ENCODE measurements at places on chromosomes 7 and 10.
A peak's percentile ranks its signal among the peaks of the same experiment; 100 is the strongest.

GRCh38 chr10:72611783-72612182 is 14.1 kb downstream of the MICU1 start:
- no peak for DNase-seq

DNA sequence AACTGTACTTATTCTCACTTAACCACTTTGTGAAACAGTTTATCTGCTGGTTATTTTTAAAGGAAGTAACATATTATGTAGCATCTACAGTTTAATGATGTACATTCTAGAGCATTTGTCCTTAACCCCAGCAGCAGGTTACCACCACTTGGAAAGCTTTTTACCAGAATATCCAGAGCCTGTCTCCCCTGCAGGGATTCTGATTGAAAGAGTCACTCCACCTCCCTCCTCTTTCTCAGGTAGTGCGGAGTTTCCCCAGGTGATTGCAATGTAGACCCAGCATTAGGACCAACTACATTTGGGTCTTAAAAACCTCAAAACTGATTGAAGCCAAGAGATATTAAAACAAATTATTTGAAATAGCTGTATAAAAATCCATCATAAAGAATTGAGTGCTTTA is 53.1 kb downstream of the NRG3 start:
- DNase-seq = no peak

DNA sequence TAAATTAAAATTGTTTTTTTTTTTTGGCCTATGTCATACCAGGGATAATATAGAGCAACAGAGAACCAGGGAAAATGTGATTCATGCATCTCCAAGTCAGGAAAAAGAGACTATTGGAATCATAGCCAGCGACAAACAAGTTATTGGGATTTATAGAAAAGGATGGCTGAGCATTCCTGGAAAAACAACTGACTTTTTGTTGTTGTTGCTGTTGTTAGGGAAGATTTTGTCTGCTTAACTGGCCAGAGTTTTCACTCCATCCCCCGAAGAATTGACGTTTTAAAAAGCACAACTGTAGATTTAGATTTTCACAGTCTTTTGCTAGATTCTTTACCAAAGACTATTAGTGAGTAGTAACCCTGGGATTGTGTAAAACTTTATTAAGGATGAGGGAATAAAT is 112.4 kb downstream of the TBXAS1 start:
- DNase-seq = no peak

GRCh38 chr7:71272509-71273490 is 140.9 kb downstream of the GALNT17 start:
- DNase-seq = no peak

- DNase-seq = no peak
These were observed 17.1 kb upstream of the ARPC1A start for GRCh38 chr7:99308461-99309074.

GRCh38 chr7:84039432-84039831 is 155.2 kb downstream of the SEMA3A start:
- DNase-seq = no peak

- DNase-seq = no peak
These were observed 309.9 kb upstream of the IGFBP3 start for GRCh38 chr7:46230990-46231305.

GRCh38 chr10:119139464-119140067 is 25.9 kb downstream of the SFXN4 start:
- DNase-seq = no peak

GRCh38 chr7:51477323-51477722 is 160.7 kb upstream of the COBL start:
- DNase-seq = no peak

DNA sequence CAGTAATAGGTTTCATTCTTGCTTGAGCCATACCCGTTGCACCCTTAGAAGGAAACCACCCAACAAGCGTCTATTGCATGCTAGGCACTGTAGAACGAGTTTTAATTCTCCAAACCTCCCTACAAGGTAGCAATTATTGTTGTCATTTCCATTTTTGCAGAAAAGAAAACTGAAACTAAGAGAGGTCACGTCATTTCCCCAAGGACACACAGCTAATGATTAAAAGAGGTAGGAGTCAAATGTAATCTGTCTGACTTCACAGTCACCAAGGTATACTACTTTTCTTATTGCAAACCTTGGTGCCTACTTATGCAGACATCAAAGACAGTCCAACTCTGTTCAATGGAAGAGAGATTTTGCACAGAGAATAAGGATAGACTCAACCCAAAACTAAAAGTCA is 49.1 kb upstream of the C1QL3 start:
- DNase-seq = no peak

GRCh38 chr7:123198668-123199652 is 809 bp downstream of the SLC13A1 start:
- no peak for DNase-seq

GRCh38 chr10:128766915-128767314 is 640.7 kb upstream of the MKI67 start:
- no peak for DNase-seq

DNA sequence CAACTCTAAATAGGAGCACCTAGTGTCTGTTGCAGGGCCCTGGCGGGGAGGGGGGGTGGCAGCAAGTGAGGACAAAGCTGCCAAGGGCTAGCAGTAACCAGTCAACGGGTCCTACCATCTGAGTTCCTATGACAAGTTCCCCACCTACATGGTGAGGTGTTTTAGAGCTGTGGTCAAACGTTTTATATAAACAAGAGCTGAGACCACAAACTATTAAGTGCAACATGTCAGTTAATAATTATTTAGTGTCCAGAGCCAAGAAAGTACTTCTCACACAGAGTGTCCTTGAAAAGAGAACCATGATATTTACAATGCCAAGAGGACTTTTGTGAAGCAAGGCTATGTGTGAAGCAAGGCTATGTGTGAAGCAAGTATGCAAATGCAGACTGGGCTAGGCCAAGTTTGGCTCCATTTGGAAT is 434.7 kb downstream of the TNS3 start:
- peak; percentile 88 for DNase-seq

DNA sequence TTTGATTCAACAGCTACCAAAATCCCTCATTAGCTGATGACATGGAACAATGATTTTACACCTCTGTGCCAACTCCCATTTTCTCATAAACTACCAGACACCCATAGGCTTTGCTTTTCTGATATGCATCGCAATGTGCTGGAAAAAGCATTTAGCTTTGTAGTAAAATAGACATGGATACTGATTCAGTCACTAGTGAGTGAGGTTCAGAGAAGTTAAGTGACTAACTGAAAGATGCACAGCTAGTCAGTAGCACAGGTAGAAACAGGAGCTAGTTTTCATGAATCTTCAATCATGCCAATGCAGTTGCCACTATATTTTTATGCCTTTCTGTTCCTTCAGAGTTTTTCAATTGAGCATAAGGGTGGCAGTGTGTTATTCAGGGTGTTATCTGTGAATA is 38.7 kb downstream of the PRKG1 start:
- DNase-seq = no peak

GRCh38 chr10:70985824-70986622 is 97.7 kb upstream of the PCBD1 start:
- no peak for DNase-seq

DNA sequence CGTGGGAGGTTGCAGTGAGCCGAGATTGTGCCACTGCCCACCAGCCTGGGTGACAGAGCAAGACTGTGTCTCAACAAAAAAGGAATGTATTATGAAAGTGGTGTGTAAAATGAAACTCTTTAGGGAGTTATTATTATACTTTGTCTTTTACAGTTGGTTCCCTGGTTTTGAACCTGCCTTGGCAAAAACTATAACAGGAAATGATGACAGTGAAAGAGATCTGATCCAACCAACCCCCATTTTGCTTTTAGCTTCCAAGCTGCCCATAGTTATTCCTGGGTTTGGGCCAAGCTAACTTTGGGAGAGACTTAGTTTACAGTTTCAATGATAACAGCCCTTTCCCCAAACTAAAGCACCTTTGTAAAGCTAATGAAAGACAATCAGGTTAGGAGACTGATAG is 34.1 kb upstream of the NMT2 start:
- no peak for DNase-seq

DNA sequence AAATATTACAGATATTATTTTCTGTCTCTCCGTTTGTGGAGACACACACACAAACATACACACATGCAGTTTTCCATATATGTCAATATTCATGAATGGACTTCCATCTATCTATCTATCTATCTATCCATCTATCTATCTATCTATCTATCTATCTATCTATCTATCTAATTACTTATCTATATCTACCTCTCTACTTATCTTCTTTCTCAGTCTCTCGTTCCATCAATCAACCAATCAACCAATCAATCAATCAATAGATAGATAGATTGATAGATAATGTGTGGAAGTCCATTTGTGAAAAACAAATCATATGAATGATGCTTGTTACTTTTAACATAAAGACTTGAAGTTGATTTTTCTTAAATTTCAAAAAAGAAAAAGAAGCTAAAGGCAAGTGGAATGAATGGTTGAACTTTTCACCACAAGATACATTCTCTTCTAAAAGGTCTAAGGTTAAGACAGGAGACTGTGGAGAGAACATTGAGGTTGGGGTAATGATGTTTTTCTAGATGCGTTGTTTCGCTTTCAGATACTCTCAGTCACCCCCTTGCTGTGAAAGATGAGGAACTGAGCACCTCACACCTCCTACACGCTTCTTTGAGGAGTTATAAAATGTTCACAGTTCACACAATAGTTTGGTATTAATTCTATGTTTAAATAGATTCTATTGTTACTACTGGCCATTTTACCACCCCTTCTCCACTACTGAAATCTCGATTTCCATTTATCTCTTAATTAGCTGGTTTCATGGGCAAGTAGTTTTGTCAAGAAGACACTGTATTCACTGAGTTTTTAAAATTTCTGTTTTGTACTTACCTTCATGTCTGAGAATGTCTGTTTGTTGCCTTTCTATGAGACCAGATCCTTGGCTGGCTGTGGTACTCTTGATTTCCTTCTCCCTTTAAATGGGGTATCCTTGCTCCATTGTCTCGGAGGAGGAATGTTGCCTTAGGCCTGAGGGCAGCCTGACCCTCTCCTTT is 114.1 kb downstream of the EMX2 start:
- DNase-seq = no peak

- no peak for DNase-seq
These were observed 12.5 kb upstream of the GNA12 start for GRCh38 chr7:2856388-2857169.
